COLO829 (cell line): ENCODE measurements at places on chromosomes 5 and 9.

GRCh38 chr5:172690258-172691075, 49.4 kb downstream of the NEURL1B start:
- DNase-seq = no peak

DNA sequence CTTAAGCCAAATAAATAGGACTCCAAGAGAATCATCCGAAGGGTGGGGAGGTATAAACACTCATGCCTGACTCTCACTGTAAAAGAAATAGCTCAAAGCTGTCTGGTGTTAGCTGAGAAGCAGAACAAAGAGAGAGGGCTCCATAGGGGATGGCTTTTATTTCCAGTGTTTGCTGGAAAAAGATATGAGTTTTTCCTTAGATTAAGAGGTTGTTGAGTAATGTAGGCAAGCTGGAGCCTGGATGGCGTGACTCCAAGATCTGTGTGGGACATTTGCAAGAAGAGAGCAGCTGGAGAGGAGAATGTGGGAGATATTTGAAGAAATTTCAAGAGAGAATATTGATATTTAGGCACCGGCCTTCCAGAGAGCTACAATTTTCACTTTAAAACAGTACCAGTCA, 793.7 kb upstream of the RGMB start:
- no peak for DNase-seq

DNA sequence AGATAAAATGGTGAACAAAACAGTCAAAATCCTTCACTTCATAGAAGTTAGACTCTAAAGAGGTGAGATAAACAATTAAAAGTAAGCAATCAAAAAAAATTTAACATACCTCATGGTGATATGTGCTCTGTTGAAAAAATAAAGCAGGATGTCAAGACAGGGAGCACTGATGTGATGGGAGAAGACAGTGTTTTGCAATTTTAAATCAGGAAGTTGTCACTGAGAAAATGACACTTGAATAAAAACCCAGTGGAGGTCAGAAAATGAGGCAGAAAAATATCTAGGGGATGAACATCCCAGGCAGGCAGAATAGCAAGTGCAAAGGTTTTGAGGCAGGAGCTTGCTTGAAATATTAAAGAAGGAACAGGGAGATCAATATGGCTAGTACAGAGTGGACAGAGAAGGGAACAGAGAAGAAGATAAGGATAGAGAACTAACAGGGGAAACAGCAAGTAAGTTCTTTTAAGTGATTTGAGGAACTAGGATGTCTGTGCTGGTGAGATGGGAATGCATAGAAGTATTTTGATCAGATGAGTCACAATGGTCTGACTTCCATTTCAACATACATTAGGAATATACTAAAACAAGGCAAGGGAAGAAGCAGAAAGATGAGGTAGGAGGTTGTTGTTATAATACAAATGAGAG, 130.4 kb downstream of the CHSY3 start:
- no peak for DNase-seq

DNA sequence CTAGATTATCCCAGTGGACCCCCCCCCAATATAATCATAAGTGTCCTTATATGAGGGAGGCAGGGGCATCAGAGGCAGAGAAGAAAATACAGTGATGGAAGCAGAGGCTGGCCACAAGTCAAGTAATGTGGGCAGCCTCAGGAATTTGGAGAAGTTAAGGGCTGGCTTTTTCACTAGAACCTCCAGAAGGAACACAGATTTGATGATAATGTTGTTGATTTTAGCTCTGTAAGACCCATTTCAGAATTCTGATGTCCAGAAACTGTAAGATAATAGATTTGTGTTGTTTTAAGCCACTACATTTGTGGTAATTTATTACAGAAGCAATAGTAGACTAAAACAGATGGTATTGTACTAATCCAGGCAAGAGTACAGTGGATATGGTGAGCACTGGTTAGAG, 36.3 kb upstream of the LRRTM2 start:
- no peak for DNase-seq

DNA sequence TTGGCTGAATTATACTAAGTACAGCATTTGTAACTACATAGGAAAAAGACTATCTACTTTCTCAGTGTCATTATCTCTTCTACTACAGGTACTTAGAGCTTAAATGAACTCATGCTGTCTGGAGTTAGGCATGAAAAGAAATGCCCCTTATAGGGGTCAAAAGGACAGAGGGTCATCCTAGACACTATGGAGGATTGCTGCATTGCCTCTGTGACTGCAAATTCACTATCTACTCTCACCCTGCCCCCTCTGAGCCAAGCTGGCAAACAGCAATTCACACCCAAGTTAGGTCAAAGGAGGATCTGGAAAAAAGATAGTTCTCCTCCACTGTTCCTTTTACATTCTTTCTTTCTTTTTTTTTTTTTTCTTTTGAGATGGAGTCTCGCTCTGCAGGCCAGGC, 36.7 kb downstream of the ANKRD31 start:
- no peak for DNase-seq

GRCh38 chr9:14895806-14896205, 14.4 kb downstream of the FREM1 start:
- DNase-seq = no peak

- no peak for DNase-seq
Observed at GRCh38 chr9:68750786-68751185, 45.7 kb downstream of the PIP5K1B start.

- DNase-seq = no peak
Observed at GRCh38 chr5:139895647-139896046, 100.0 kb downstream of the PSD2 start.

DNA sequence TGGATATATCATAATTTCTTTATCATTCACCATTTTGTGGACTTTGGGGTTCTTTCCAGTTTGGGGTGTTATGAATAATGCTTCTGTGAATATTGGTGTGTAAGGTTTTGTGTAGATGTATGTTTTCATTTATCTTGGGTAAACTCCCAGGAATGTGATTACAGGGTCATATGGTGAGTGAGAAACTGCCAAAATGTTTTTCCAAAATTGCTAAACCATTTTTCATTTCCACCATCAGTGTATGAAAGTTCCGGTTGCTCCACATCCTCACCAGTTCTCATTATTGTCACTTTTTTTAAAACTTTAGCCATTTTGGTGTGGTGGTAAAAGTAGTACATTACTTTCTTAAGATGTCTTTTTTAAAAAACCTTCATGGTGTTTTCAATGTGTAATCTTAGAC, 152.9 kb downstream of the NIPBL start:
- DNase-seq = no peak

DNA sequence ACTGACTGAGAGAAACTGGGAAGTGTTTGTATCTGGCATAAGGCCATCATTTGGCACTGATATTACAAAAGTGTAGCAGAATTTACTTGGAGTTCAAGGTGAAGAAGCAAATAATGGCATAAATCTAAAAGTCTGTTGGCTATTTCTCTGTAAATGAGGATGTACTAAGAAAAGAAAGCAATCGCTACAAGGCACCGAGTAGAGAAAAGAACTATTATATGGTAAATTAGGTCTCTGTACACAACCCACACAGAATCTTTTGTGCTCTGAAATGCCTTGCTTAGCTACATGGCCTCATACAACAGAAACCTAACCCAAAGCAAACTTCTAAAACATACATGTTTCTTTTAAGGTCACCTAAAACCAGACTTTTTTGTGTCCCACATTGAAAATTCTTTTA, 290.1 kb upstream of the WWC1 start:
- no peak for DNase-seq

- DNase-seq = no peak
Observed at GRCh38 chr9:121991307-121991661, 101.8 kb downstream of the TTLL11 start.

- DNase-seq = no peak
Observed at GRCh38 chr9:94718936-94719335, 7.6 kb upstream of the AOPEP start.
